T-cell (primary cell): ENCODE measurements at places on chromosomes 4 and X. TPM values are rescaled to one million over a fixed set of nuclear protein-coding genes. Genes with fewer than 3 reads are reported as not detected.

DNA sequence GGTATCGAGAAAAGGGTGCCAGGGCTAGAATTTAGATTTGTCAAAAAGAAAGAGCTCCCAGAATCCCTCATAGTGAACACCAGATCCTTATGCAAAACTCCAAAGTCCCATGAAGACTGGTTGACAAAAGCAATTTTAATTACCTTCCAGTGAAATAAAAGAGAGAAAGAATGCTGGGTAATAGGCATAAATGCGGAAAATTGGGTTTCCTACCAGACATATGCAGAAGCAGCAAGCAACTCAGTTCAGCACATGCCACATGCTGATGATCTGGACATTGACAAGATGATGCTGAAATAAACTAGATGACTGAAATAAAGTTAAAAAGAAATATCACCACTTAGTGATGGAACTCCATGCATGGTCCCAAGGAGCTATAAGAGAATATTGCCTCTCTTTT lies 83.9 kb downstream of the KCNIP4 start:
- no peaks in the 10 kb centered on the region for H3K4me1 ChIP-seq
- no peak overlapping the region for H3K4me3 ChIP-seq
- DNase-seq: no peak

DNA sequence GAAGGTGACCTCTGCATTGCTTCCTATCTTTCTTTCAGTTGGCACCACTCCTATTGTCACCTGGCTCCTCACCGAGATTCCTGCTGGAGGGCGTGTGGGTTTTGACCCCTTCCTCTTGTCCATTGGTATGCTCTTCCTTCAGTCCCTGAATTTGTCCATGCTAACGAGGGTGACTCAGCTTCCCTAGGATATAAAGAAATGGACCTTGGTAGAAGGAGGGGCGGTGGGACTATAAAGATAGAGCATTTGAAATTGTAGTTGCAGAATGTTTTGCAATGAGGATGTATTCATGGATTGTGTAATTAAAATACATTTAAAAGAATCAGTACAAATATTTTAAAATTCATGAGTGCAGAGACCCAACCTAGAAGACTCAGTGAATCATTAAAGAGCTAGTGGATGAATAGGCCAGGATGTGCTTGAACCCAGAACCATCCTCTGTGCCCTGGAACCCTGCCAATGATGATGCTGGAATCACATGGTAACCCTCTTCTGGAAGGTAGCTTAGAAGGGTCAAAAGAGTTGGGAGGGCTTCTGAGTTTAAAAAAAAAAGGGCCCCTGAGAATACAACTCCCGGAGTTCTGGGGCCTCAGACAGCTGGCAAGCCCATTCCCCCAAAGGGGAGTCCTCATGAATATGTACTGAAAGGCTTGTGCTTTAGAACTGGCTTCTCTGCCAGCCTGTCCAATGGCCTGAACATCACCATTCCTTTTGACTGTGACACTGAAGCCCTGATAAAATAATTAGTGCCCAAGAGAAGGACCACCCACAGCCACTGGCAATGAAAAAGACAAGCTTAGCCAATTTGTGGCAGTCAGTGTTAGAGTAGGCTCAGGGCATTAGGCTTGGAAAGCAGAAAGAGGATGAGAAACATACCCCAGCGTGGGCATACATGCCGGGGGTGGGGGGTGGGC lies 8.0 kb downstream of the XPNPEP2 start:
- no peak overlapping the region for H3K27ac ChIP-seq
- DNase-seq: no peak
- no peaks in the 10 kb centered on the region for H3K27me3 ChIP-seq

- H3K27ac ChIP-seq: no peak overlapping the region
- H3K4me1 ChIP-seq: no peaks in the 10 kb centered on the region
- H3K4me3 ChIP-seq: no peak overlapping the region
- no peak for DNase-seq
Measured at GRCh38 chr4:110637408-110638088, 14.7 kb upstream of the PITX2 start.

Gene MAGEA8
- not detected for total RNA-seq

Gene SMR3B
- not detected for total RNA-seq
